Stimulated activated CD8-positive, alpha-beta memory T cell treated with anti-CD3 and anti-CD28 coated beads, Interleukin-4, amount 100 ng/mL, for 4 hours (primary cell): ENCODE measurements at places on chromosomes 3 and 15.

DNA sequence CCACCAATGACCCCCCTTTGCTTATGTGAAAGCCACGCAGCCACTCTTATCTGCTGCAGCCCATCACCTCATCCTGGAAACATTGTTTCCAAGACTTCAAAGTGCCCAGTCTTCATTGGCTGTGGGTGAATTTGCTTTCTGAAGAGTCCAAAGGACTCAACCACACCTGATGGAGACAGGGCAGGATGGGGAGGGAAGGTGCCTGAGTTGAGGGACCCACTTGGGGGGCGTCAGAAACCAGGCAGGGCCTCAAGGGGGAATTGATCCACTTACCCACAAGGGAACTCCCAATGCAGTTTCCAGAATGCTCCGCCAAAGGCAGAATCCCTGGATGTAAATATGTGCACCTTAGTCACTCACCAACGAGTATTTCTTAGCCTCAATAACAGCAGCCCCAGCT is 147.9 kb upstream of the ATP2B2 start:
- DNase-seq, result no peak

DNA sequence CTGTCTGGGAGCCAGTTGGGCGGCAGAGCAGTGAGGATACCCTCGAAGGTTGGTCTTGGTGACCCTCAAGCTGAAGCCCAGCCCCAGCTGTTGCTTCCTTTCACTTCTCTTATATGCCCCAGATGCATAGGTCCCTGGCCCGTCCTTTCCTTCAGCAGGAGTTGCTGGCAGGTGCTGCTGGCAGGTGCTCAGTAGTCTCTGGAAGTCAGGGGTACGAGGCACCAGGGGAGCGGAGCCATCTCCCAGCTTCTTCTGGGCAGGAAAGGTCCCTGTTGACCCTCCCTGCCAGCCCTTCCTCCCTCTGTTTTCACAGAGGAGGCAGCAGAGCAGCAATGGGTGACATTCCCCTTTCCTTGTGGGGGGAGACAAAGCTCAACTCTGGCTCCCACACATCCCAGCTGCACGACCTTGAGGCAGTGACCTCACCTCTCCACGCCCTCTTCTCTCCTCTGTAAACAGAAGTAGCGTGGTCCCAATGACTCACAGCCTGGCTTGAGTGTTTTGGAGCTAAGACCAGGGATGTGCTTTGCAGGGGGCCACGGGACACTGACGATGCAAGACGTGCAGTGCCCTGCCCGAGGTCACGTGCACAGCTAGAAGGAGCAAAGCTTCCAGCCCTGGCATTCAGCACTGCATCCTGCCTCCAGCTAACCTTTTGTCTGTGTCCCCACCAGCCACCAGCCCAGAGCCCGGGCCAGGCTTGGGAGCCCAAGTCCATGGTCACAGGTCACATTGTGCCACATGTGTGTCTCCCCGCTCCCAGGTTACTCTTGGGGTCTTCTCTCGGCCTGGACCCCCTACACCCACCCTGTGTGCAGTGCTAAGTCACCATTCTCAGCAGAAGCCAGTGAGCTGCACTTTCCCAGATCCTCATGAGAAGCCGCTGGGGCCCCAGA is 49.7 kb downstream of the SLC6A6 start:
- no peak for DNase-seq

GRCh38 chr3:169992156-169992555 is 25.5 kb downstream of the SEC62 start:
- no peak for DNase-seq

DNA sequence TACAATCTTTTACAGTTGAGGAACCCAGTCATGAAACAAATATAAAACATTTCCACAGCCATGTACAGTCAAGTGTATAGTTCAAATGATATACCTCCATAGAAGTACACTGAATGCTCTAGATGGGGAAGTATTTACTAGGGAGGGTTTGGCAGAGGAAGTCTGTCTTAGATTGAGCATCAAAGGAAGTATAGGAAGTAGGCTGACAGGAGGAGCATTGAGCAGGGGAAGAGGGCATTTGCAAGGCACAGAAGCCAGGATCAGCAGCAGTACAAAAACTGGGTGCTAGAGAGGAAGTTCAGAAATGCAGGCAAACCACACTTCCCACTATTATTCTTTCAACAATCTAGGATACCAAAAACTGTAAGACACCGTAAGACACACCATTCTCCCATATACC is 122.6 kb downstream of the ANO10 start:
- no peak for DNase-seq

DNA sequence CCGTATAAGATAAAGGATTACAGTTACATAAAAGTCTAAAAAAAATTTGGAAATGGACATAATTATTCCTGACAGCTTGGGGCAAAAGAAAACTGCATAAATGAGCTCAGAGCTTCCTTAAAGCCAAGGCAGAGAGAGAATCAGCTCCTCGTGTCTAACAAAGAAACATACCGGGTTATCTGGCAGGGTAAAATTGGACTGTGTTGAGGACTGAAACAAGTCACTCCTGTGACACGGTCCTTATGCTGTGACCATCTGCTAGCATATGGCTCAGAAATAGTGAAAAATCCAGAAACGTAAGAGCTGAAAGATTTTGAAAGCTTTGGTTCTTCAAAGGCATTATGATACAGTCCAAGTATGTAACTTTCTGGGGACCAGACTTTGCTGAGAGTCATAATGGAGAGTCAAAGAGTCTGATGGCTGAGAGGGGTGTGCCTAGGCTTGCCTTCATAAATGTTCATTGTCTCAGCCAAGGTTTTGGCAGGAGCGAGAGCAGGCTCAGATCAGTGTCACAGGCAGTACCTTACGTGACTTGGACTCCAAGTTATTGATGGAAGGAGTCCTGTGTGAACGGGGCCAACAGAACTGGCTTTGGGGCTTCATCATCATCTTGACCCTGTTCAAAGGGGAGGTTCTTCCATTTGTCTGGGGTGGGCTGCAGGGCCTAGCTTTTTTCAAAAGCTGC is 12.5 kb downstream of the MAP6D1 start:
- no peak for DNase-seq

- DNase-seq, result no peak
Measured at GRCh38 chr15:78946493-78946892, 1.6 kb upstream of the CTSH start.

DNA sequence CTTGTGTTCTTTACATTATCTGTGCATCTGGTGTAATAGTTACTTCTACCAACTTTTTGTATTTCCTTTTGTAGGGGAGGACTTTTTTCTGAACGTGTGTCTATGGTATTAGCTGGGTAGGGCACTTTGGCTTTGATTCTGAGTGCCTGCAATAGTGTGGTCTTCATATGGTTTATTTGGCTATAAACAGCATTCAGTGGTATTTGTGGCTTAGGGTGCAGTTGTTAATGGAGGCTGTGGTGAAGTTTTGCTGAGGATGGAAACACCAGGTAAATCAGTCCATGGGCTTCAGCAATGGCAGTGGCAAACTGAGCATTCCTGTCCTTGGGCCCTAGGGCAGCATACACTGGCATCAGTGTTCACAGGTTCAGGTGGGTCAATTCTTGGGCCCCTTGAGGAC is 230.6 kb upstream of the CTNNB1 start:
- DNase-seq, result no peak

DNA sequence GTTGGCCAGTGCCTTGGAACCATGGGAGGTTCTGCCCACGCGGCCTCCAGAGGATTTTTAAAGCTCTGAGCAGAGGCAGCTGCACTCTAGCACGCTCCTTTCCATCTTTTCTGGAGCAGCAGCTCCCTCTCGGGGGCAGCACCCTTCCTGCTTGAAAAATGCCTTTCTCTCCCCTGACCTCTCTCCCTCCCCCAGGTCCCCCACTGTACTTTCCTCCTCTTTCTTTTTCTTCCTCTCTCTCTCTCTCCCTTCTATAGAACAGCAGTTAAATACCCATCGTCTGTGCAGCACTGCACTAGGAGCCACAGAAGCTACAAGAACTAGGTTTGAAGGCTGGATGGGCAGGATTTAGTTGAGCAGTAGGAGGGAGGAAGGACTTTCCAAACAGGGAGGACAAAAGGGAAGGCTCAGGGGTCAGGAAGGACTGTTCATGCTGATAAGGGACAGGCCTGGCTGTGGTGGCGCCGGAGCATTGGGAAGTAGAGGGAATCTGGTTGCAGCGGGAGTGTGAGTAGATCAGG is 4.4 kb downstream of the ALPK3 start:
- no peak for DNase-seq

DNA sequence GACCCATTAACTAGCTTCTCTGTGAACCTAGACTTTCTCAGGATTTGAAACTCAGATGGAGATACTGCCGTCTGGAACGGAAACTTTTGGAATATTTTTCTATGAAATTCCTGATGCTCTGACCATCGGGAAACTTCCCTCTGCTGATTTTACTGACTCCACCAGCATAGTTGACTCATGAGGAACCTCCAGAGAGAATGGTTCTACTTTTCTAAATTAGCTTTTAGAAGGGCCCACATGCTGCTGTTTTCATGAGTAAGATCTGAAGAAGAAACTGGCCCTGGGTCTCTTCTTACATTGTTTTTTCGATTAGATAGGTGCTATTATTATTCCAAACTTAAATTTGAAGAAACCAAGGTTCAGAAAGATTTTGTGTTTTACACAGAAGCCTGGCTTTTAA is 326.3 kb upstream of the NR2E3 start:
- DNase-seq, result no peak

GRCh38 chr3:193946945-193947344 is 189.0 kb upstream of the HES1 start:
- DNase-seq, result no peak

GRCh38 chr3:146544929-146545528 is 622 bp upstream of the PLSCR1 start:
- DNase-seq, result no peak

- no peak for DNase-seq
Measured at GRCh38 chr15:28133281-28133680, 34.2 kb upstream of the OCA2 start.

- no peak for DNase-seq
Measured at GRCh38 chr3:79032686-79033318, 735.0 kb downstream of the ROBO1 start.

DNA sequence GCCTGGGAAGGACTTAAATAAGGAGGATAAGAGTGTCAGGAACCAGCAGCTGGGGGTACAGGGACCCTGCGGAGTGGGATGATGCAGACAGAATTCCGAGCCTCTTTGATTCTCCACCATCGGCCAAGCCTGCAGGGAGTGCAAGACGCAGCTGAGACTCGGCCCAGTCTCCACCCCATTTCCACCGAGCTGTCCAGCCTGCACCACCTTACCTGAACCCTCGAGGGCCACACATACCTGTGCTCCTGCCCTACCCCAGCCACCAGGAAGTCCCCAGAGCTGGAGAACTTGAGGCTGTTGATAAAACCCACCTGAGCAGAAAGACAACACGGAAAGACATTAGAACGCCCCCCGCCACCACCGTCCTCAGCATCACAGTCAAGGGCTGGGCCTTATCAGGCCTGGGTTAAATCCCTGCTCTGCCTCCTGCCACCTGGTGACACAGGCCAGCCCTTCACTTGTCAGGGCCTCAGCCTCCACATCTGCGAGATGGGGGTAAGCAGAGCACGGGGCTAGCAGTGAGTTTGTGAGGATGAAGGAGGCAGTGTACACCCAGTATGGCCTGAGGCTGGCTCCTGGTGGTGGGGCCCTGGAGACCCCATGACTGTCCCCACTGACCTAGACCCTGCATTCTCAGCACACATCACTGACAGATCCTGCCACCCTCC is 8.1 kb downstream of the RRP9 start:
- no peak for DNase-seq

GRCh38 chr3:99895703-99896441 is 78.2 kb downstream of the CMSS1 start:
- DNase-seq, result no peak

- no peak for DNase-seq
Measured at GRCh38 chr3:11764931-11765363, 81.7 kb downstream of the TAMM41 start.

DNA sequence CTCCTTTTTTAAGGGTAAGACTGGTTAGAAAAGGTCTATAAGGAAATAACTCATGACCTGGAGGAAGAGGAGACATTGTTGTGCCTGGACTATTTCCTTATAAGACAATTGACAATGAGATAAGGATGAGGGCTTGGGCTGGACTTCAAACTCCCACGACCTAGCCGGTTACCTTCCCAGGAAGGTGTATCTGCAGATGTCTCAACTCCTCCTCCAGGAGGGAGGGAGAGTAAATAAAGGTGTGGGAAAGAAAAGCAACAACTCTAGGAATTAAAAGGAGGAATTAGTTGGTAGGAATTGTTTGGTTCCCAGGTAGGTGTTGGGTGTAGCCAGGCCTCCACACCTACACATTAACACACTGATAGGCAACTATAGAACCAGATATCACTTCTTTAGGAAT is 97.8 kb upstream of the TBL1XR1 start:
- no peak for DNase-seq

DNA sequence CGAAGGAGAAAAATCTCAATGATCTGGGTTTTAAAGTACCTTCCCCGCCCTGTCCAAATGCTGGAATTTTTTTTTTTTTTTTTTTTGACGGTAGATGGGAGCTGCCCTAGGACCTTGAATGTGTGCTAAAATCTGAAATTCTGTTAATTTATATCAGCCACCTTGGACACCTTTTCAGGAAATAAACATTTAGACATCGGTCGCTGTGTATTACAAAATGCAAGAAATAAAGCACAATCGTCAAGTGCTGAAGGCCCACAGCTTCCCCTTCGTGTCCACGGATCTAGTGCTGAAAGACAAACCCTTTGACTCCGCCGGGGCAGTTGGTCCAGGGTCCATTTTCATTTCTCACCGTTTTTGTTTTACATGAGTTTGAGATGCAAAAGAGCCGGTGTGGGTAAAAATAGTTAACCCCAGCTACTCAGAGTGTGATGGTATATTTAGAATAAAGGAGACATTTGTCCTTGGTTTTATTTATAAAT is 90.2 kb upstream of the CHD2 start:
- DNase-seq, result no peak

- no peak for DNase-seq
Measured at GRCh38 chr3:125129512-125129997, 73.8 kb upstream of the HEG1 start.

DNA sequence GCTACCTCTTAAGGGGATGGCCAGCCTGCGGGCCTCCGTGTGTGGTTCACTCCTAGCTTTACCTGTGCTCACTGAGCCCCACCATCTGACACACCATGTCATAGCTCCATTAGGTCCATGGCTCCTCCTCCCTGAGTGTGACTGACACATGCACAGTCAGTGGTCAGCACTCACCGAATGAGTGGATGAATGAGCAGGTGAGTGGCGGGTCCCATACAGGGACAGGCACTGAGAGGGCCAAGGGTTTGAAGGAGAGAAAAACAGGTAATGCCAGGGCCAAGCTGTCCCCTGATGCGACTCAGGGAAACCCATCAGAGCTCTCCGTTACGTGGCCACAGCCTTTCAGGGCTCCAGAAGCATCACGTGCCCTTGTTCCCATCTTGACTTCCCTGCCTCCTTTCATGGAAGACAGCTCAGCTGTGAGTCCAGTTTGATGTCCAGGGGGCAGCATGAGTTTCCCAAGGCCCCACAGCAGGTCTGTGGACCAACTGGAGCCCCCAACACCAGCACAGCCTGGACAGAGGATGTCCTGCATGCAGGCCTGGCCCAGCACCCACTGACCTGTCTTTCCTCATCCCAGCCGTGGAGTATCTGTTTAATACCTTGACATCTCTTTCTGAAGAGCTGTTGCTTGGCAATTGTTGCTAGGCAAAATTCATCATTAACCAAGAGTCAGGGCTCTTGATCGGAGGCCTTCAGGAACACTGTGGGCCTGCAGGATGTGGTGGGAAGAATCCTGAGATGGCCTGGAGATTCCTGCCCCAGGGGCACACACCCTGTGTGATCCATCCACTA is 84.4 kb downstream of the PLXNA1 start:
- no peak for DNase-seq

- no peak for DNase-seq
Measured at GRCh38 chr3:57840473-57840872, 84.4 kb downstream of the SLMAP start.

- no peak for DNase-seq
Measured at GRCh38 chr15:43776101-43776717, 557 bp downstream of the ELL3 start.
